ENCODE measurements at places on chromosomes 5 and 9.

GRCh38 chr5:116492776-116493175, 81.8 kb downstream of the SEMA6A start:
- no peak for DNase-seq

DNA sequence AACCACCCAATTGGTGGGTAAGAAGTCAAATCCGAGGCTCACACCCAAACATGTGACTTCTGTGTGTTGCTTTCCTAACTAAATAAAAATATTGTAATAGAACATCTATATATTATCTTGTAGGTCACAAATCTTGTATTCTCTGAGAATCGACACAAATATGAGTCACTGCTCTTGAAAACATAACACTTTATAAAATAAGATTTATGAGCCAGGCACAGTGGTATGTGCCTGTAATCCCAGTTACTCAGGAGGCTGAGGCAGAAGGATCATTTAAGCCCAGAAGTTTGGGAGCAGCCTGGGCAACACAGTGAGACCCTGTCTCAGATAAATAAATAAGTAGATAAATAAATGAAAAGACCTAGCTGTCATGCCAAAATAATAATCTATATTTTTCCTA, 624.1 kb downstream of the ANXA1 start:
- DNase-seq = peak; percentile 80

DNA sequence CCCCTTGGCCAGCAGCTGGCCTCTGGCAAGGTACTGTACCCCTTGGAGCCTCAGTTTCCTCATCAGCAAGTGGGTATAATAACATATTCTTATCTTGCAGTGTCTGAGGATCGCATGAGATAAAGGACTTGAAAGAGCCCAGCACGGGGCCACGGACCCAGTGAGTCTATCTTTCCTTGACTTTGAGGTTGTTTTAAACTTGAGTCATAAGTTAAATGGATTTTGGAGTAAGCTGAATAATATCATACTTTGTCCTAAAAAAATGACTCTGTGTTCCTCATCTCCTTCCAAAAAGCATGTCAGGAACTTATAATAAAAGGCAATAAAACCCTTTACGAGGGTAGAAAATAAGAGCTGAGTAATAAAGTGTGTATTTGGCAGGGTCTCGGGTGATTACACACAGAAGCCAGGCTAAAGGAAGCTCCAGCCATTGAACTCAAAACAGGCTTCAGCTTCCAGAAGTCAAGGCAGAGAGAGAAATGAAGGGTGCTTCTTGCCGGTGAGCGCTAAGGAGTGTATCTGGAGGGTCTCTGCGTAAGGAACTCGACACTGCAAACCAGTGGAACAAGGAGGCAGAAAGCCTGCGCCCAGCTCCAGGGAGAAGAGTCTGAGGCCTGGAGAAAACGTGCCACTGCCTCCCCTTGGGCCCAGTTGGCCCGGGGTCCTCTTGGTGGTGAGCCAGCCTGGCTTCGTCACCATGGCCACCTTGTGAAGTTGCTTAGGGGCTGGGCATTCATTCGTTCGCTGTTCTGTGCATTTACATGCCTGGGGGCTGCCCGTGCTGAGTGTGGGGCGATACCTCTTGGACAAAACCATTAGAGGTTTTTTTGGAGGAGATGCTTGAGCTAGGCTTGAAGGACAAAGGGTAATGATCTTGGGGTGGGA, 72.4 kb upstream of the PHYKPL start:
- no peak for DNase-seq

- no peak for DNase-seq
Observed at GRCh38 chr5:134119720-134120119, 5.2 kb downstream of the TCF7 start.

DNA sequence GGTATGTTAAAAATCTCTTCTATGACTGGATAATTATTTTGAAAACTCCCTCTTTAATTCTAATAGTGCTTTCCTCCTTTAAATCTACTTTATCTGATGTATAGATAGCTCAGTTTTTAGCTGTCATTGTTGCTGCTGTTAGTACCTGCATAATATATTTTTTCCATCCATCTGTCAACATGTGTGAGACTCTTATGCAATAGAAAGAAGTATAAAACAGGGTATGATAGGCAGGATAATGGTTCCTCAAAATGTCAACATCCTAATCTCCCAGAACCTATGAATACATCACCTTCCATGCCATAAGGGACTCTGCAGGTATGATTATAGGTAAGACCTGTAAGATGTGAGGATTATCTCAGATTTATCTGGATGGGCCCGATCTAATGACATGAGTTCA, 136.9 kb upstream of the LHFPL2 start:
- no peak for DNase-seq

- DNase-seq = no peak
Observed at GRCh38 chr9:114049441-114050225, 28.5 kb downstream of the AMBP start.

- no peak for DNase-seq
Observed at GRCh38 chr5:107502676-107503060, 168.1 kb downstream of the EFNA5 start.
